ENCODE measurements at places on chromosomes 12 and 14.

GRCh38 chr14:36619131-36619530, 36.7 kb upstream of the NKX2-8 start:
- no peak for DNase-seq

DNA sequence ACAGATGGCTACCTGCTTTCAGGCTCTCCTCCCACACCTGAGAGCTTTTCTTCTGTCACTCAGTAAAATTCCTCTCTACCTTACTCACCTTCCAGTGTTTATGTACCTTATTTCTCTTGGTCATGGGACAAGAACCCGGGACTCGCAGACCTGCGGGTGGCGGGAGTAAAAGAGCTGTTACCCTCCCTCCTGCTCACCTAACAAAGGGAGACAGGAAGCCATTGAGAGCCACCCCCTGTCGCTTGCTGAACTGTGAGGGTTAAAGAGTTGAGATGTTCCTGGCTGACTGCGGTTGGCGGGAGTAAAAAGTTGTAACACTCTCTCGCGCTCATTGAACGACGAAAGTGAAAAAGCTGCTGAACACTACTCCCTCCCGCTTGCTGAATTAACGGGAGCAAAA, 1935.1 kb upstream of the FLRT2 start:
- DNase-seq = no peak

- DNase-seq = no peak
These were observed 153.1 kb downstream of the TMEM117 start for GRCh38 chr12:43988838-43989560.

DNA sequence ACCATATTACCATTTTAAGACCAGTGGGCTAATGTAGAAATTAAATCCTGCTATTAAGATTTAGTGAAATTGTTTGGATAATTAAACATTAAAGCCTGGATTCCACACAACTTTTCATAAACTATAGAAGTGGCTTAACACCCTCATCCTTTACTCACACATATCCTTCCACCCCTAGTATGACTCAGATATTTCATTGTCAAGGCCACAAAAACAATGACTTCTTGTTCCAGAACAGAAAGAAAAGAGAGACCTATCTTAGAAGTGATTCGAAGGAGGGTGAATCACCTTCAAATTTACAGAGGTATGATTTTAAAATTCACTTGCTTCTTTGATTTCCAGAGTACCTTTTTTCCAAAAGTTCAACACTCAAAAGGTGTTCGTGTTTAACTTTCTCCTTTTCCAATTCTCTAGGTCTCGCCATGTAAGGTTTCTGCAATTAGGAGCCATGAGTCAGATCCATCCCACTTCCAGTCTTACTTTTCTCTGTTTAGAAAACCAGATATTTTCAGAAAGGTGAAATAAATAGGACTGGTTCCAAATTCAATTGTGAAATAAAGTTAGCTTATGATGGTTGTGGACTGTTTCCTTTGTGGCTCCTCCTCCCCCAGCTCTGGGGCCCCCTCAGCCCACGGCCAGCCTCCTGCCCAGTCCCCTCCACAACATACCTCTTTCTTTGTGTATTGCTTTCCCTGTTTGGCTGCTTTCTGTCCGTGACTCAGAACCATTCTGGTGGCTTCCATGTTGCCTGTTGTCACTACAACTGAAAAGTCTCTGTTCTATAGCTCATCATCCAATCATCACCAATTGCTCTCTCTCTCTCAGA, 24.6 kb upstream of the MGP start:
- DNase-seq = no peak

DNA sequence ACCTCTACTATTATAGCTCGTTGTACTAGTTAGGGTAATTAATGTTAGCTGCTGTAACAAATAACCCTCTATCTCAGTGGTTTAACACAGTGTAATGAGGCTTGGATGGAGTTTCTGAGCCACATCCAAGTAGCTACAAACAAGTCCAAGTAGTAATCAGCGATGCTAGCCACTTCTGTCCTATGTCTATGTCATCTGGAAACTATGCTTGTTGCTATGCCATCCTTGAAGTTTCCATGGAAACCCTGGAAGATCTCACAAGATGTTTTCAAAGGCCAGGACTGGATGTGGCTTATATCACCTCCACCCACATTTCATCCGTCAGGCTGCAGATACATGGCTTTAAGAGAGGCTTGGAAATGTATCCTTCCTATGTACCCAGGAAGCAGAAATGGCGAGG, 422.1 kb downstream of the AACS start:
- DNase-seq = no peak

- no peak for DNase-seq
These were observed 17.0 kb downstream of the SIX1 start for GRCh38 chr14:60632257-60632656.

- DNase-seq = no peak
These were observed 5.7 kb downstream of the SVOP start for GRCh38 chr12:109014984-109015765.

DNA sequence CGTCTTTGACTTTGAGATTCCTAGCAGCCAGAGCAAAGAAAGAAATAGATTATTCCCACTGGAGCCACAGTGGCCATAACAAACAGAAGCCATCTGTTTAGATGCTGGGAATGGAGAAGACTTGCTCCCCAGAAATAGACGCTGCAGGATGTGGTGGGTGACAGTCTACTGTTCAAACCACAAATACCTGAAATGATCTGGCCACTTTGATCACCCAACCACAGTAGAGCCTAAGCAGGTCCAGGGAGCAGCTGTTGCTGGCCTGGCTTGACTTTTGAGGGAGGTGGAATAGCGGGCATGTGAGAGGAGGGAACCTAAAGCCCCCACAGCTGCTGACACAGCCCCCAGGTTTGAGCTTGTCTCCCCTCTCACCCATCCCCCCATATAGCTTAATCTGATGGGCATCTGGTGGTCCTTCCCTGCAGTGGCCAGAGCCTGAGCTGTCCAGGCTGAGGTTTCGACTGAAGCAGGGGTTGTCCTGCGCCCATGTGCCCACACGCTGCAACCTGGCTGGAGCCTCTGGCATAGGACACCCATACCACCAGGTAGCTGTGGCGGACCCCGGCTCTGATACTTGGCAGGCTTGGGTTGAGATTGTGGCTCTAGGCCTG, 38.7 kb downstream of the SH2B3 start:
- DNase-seq = no peak

DNA sequence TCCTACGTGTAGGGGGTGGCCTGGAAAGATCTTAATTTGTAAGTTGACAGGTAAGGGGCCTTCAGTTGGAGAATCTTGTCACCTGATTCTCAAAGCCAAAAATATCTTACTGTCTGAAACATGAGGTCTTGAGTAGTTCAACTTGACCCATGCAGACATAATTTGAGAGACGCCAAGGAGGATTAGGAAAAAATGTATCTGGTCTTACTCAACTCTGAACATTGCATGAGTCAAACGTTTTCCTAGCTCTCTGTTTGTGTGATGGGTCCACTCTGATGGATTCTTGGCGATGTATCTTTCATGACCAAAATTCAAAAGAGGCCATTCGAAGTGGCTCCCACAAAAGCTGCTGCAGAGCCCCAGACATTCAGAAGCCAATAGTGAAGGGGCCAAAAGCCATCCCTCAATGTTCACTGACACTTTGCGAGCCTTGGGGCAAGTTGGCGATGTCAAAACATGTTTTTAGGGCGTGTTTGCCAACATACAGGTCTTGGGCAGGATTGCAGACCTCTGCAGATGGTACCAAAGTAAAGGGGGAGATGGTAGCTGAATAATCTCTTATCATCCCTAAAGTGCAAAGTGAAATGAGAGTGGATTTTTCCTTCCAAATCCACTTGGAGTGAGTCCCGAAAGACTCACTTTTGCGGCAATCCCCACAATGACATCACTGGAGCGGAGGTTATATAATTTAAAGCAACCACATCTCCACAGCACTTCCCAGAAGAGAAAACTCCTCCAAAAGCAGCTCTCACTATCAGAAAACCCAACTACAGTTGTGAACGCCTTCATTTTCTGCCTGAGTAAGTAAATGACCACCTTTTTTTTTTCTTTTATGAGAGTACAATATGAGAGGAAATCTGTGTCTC, at the start of gene BDKRB1:
Gene BDKRB1, plus strand, starts transcription at position 710 of the 866 bp plus-strand sequence. CDS start 7,473 bp downstream, outside the sequence.
- no peak for DNase-seq

- DNase-seq = peak; percentile 55
These were observed at the start of gene PLXNC1 for GRCh38 chr12:94147991-94148738. TSS of gene PLXNC1 (plus strand) at chr12:94148577. CDS start at chr12:94148972, 395 bp downstream.

DNA sequence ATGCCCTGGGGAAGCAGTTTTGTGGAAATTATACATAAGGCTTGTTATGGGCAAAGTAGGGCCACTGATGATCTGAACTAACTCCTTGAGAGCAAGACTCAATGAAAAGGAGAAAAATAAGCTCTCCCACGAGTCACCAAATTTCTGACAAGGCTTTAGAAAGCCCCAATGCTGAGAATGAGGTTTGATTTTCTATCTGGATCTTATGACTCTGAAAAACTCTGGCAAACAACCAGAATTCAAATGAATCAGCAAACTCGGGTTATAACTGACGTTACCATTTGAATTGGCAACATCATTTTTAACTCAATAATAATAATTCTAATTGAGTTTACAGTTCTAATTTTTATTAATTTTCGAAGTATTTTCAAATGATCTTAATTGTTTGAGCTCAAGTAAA, 79.1 kb downstream of the KCNK10 start:
- no peak for DNase-seq

DNA sequence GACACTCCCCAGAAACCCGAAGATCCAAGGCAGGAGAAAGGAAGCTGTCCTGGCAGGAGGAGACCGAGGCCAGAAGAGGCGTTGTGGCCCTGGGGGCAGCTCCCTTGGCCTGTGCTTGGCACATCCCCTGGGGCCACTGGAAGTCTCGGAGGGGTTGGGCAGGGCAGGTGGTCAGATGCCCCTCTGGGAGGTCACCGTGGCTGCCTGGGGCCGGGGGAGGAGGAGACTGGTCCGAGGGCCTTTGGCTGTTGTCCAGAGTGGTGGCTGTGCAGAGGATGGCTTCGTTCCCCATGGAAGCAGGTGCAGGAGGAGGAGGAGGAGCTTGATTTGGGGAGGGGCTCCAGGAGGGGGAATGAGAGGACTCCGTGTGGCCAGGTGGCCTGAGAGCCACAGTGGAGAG, 3.3 kb upstream of the NUDT14 start:
- DNase-seq = no peak
